ENCODE measurements at places on chromosomes 5 and 9.
A peak's percentile ranks its signal among the peaks of the same experiment; 100 is the strongest.

DNA sequence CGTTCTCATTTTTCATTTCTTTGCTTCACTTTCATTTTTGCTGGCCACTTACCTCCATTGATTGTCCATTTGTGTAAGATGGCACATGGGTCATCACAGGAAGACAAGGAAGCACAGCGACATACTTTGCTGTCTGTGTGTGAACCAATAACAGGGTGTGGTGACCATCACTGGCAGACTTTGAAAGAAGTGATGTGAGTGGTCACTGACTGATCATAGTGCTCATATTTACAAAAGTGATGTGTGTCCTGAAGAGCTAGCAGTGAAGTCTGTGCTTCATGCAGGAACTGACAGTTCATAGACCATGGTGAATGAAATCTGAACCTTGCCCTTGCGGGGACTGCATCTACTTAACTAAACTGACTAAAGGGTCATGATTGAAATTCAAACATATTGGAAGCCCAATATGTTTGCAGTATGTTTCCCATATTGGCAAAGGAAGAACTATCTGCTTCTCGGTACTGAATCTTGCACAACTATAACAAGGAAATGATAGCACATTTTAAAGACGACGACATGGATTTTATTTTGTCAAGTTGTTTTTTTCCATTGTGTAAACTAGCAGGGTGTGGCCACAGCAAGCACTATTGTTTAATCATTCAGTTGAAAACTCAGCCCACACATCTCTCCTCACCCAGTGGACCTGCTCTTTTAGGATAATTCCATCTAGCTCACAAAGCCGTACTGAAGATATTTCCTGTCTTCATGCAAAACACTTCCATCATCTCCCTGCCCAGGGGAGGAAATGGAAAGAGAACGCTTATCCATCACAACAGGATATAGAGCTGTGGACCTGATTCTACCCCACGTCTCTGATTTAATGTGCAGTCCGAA, 232.0 kb upstream of the ANKRD55 start:
- DNase-seq: no peak

DNA sequence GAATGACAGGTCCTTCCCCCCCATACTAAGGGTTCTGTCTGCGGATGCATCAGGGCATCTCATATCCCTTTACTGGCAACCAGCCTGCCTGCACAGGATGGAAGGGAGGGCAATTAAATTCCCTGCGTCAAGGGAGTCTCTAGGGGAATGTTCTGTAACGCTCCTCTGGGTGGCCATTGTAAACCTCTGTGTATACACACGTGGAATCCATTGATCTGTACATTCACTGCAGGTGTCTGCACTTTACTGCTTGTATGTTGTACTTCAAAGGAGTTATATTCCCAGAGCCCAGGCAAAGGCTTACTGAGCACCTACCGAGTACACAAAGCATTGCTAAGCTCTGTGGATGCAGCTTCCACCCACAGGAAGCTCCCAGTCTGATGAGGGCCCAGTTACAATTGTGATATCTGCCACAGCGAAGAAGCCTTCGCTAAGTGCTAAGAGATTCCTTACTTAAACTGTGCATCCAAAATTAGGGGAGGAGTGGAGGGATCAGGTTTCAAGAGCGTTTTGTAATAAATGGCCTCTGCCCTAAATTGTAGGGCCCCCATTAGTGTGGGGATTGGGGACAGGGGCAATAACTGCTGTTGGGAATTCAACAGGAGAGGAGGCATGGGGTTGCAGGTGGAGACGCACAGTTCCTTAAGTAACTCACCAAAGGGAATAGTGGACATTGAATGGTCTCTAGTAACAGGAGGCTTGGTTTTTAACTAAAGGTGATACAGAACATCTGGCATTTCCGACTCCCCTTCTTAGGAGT, 1.5 kb upstream of the RETREG1 start:
- DNase-seq: no peak

DNA sequence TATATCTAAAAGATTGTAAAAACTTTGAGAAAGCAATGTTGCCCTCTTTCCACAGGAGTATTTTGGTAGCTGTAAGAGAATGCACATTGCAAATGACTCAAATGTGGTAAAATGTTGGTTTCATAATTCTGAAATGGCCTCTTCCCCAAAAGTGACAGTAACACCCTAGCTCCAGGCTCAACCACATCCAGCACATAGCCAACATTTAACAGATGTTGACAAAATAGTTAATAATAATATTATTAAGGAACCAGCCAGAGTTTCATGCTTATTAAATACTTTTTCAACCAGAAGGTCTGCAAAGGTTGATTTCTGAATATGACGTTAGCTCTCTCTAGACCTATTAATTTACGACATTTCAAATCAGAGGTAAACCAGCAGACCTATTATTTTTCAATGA, 1.3 kb downstream of the ANXA1 start:
- no peak for DNase-seq

- DNase-seq: no peak
These were observed 281.3 kb upstream of the IRX4 start for GRCh38 chr5:2163940-2164490.

DNA sequence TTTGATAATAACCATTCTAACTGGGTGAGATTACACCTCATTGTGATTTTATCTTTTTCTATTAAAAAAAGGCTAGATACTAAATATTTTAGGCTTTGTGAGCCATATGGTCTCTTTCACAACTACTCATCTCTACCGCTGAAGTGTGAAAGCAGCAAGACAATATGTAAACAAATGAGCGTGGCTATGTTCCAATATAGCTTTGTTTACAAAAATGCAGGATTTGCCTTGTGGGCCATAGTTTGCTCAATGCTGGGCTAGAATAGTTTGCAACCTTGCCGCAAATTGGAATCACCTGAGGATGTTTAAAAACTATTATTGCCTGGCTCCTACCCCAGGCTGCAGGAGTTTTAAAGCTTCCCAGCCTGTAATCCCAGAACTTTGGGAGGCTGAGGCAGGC, 10.2 kb upstream of the GPR150 start:
- no peak for DNase-seq

DNA sequence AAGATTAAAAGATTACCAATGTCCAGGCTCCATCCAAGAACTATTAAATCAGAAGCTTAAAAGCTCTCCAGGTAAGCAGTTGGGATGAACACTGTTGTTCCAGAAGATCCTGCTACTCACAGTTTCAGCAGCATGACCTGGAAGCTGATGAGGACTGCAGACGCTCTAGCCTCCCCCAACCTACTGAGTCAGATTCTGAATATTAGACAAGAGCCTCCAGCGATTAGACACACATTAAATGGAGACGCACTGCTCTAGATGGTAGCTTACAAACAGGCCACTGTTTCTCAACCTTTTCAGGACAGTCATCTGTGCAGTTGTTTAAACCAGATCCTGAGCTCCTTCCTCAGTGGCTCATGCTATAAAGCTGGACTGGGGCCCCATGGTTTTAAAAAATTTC, 54.3 kb downstream of the MTMR12 start:
- peak; percentile 54 for DNase-seq

GRCh38 chr5:64775291-64775690, 6.6 kb downstream of the CWC27 start:
- no peak for DNase-seq

- DNase-seq: no peak
These were observed 7.3 kb downstream of the IRX1 start for GRCh38 chr5:3602785-3603502.

DNA sequence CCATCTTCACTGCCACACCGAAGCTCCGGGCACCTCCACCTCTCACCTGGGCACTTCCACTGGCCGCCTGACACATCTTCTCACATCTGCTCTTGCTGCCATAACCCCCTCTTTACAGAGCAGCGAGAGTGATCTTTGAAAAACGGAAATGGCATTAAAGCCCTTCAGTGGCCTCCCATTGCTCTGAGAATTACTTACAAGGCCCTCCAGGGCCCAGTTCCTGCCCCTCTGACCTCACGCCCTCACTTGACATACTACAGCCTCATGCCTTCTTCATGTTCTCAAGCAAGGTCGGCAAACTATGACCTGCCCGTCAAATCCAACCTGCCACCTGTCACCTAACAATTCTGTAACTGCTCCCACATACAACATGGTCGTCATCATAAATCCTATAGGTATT, 187.3 kb downstream of the NR3C1 start:
- no peak for DNase-seq

DNA sequence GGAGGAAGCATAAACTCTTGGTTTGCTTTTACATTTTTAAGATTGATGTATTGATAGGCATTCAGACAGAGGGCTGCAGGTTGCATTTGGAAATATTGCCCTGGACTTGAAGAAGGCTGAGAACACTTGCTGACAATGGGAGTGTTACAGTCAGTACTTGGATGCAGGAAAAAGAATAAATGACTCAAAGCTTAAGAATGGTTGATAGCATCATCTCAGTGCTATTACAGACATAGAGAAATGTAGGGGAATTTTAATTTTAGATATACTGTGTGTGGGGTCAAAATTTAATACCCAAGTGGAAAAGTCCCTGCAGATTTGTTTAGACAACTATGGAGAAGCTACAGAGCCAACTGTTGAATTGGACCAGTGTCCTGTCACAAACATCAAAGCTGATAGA, 101.1 kb downstream of the ISL1 start:
- DNase-seq: no peak

GRCh38 chr9:133202145-133202513, 6.9 kb downstream of the OBP2B start:
- no peak for DNase-seq

GRCh38 chr5:82784521-82784920, 292.7 kb downstream of the TMEM167A start:
- no peak for DNase-seq

DNA sequence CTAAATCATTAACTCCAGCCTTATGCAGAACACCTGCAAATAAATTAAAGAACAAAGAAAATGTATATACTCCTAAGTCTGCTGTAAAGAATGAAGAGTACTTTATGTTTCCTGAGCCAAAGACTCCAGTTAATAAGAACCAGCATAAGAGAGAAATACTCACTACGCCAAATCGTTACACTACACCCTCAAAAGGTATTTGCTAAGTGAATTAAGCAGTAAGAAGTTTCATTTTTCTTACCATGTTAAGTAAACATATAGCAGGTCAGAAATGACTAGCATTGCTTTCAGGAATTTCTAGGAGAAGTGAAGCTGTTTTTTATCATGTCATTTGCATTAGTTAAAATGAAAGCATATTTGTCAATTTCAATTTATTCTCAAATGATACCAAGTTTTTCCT, 92.7 kb downstream of the MELK start:
- no peak for DNase-seq

GRCh38 chr9:112774006-112774996, 23.7 kb downstream of the SNX30 start:
- no peak for DNase-seq

- DNase-seq: peak; percentile 12
These were observed 52.9 kb upstream of the MIER3 start for GRCh38 chr5:57004800-57005199.

DNA sequence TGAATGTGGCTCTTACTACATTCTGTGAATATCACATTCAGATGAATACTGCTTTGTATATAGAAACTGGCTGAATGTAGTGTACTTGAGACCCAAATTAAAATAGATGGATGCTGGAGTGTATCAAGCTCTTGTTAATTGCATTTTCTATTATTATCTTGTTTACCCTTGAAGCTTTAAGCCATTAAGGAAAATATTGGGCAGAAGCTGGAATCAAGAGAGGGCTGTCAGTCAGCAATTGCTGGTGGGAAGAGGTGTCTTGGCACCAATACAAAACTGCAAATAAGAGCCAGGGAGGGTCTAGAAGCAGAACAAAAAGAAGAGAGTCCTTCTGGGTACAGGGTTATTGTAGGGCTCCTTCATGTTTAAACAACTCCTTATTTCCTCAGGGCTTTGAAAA, 38.8 kb downstream of the MUSK start:
- no peak for DNase-seq

DNA sequence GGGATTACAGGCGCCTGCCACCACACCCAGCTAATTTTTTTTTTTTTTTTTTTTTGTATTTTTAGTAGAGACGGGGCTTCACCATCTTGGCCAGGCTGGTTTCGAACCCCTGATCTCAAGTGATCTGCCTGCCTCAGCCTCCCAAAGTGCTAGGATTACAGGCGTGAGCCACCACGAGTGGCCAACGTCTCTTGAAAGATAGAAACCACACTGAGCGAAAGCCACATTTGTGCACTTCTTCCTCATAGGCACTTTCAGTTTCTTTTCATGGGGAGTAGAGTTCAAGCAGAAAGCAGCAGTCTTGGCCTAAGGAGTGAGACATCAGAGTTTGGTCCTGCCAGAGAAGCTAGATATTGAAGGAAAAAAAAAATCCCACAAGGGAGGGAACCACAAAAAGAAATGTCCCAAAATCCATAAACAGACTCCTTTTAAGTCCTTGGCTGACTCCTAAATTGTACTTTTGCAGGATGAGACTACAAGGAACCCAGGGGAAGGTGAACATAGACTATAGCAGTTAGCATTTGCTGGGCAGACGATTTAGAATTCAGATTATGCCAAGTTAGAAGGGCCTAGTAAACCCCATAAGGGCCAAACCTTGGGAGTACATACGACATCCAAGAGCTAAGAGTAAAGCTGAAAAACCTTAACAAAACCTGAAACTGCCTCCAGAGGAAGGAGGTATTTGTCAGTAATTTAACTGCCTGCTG, 43.9 kb upstream of the GLIPR2 start:
- no peak for DNase-seq

DNA sequence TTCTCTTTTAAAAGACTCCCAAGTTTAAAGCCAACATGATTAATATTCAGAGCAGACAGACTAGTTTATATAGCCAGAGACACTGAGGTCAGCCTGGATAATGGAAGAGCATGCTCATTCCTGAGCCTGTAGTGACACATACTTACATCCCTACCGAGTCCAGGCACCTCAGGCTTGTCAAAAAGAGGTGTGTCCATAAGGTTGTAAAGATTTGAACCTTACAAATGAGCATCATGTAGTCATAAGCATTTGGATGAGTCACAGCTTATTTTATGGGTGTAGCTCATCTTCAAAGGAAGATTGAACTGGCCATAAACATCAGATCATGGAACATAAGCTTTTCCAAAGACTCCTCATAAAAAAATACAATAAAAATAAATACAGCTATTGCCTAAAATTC, 333.5 kb downstream of the EFNA5 start:
- DNase-seq: peak; percentile 97

DNA sequence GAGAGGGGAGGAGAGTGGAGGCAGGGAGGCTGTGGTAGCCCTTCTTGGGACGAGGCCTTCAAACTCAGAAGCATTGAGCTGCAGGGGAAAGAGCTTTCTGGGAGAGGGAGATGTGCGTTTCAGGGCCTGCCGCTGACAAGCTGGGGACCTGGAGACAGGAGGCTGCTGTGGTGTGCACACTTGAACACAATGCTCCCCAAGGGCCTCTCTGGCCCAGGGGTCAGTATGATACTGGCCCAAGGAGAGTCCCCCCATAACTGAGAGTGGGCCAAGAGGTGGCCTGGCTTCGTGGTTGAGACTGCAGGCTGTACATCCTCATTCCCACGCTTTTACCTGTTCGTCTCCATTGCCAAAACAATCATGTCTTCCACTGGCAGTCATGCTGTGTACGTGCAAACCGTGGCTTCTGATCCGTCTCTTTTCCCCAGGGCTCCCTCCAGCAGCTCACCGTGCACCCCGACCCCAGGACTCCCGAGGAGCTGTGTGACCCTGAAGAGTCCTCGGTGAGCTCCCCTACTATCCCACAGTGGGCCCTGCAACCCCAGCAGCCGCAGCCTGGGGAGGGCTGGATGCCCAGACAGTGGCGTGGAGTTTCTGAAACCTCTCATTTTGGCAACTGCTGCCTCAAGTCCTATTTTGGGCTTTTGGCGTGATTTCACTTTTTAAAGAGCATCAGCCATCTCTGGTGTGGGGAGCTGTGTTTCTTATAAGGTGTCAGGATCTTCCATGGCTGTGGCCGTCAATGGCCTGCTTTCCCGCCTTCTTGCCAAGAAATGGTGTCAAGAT, 43.4 kb downstream of the COL15A1 start:
- DNase-seq: no peak
